ENCODE measurements at places on chromosomes 3 and 15. TPM values are rescaled to one million over a fixed set of nuclear protein-coding genes. Genes with fewer than 3 reads are reported as not detected.

The ANP32A gene
- total RNA-seq, result 38.0 TPM

The ZMYND10 gene
- total RNA-seq, result 0.97 TPM

The CHRM5 gene
- under 0.01 TPM for total RNA-seq

The DUOX1 gene
- total RNA-seq, result not detected

The RBMS3 gene
- 85.9 TPM for total RNA-seq

The LRTM1 gene
- not detected for total RNA-seq

The CSPG4 gene
- total RNA-seq, result 86.8 TPM

The CA12 gene
- total RNA-seq, result 8.1 TPM

The GYG1 gene
- total RNA-seq, result 33.2 TPM

The ALDH1A3 gene
- 42.7 TPM for total RNA-seq

The IL5RA gene
- total RNA-seq, result not detected

The CSTA gene
- total RNA-seq, result not detected

The IFT122 gene
- total RNA-seq, result 21.3 TPM

The GOLGA8J gene
- not detected for total RNA-seq

The IL17RE gene
- total RNA-seq, result 0.64 TPM

The IL17RB gene
- 0.32 TPM for total RNA-seq

The CTXND1 gene
- not detected for total RNA-seq

The SNURF gene
- 12.1 TPM for total RNA-seq

The ROPN1 gene
- not detected for total RNA-seq

The CELSR3 gene
- 1.7 TPM for total RNA-seq

The GLCE gene
- 21.6 TPM for total RNA-seq

The VGLL4 gene
- 45.7 TPM for total RNA-seq

The FBXW12 gene
- total RNA-seq, result not detected

The ZNF662 gene
- 3.9 TPM for total RNA-seq

The C3orf49 gene
- not detected for total RNA-seq

The ARPP21 gene
- not detected for total RNA-seq

The EID1 gene
- 191 TPM for total RNA-seq

The GOLGA8H gene
- under 0.01 TPM for total RNA-seq

The SLCO3A1 gene
- 8.6 TPM for total RNA-seq

The CLDN16 gene
- total RNA-seq, result 0.43 TPM

The TBCCD1 gene
- 10.3 TPM for total RNA-seq

The CORO2B gene
- 9.5 TPM for total RNA-seq

The VWA5B2 gene
- not detected for total RNA-seq

The EAF2 gene
- 0.32 TPM for total RNA-seq

The FAM240A gene
- not detected for total RNA-seq

The TMEM207 gene
- not detected for total RNA-seq

The MYH15 gene
- total RNA-seq, result under 0.01 TPM

The SPSB4 gene
- not detected for total RNA-seq

The NR2F2 gene
- total RNA-seq, result 73.1 TPM

The TRAT1 gene
- not detected for total RNA-seq

The ZBTB38 gene
- 326 TPM for total RNA-seq

The PLA2G4E gene
- not detected for total RNA-seq

The PLCB2 gene
- 0.64 TPM for total RNA-seq

The ACKR2 gene
- not detected for total RNA-seq

The GHRL gene
- total RNA-seq, result 0.32 TPM

The ECE2 gene
- not detected for total RNA-seq

The CRELD1 gene
- 16.0 TPM for total RNA-seq

The UROC1 gene
- total RNA-seq, result under 0.01 TPM

The TGM4 gene
- total RNA-seq, result not detected

The OR5K2 gene
- total RNA-seq, result not detected

The SKIC8 gene
- 59.6 TPM for total RNA-seq

The TRANK1 gene
- total RNA-seq, result 13.4 TPM

The KCTD6 gene
- 8.1 TPM for total RNA-seq

The HHATL gene
- not detected for total RNA-seq
